Right kidney (tissue), 9 donors: ENCODE measurements at places on chromosomes 4 and X.
A peak's percentile ranks its signal among the peaks of the same experiment; 100 is the strongest.

DNA sequence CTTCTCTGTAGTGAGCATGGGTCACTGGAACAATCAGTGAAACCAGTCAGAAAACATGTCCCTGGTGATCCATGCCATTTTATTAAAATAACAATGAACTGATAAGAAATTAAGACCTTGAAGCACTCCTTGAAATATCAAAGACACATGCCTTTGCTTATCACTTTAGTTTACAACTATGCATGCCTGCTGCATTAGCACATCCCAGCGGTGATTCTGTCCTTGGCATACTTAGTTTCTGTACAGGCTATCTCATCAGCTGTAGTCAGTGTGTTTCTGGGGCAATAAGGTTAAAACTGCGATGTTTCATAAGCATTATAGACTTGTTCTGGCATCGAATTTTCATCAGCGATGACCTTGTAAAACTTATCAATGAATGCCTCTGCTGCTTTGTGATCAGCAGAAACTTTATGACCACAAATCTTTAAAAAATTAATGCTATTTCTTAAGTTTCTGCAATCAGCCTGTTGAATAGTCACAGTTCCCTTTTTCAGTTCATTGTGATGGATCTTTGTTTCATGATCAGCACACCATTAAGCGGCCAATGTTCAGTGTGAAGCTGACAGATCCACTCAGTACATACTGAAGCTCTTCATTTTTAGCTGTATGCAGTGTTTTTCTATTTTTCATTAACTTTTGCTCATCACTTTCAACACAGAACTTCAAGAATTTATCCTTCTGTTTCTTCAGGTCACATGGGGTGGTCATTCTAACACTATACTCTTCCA is 150.5 kb downstream of the RNF150 start:
- no peak for DNase-seq

GRCh38 chrX:10470009-10470408 is 150.4 kb downstream of the MID1 start:
- DNase-seq: no peak

GRCh38 chr4:176792326-176793059 is at the start of gene VEGFC:
TSS of gene VEGFC (minus strand) at chr4:176792922. CDS start at chr4:176792311, 611 bp downstream.
- DNase-seq: peak; percentile 65

GRCh38 chrX:74250574-74250973 is 53.4 kb upstream of the ZCCHC13 start:
- DNase-seq: no peak

DNA sequence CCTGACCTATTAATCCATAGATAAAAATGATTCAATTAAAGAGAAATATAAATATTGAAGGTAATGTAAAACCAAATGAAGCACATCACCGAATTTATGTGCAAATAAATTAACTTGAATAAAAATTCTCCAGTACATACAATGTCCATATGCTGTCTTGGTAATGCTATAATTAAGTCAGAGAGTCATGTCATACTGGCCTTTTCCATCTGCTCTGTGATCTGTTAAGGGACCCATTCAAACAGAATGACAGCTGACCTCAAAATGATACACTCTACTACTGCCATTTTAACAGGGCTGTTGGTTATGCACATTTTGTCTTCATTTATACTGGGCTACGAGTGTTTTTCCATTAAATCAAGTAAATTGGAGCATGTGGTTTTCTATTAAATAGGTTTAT is 99.3 kb downstream of the TEX13A start:
- DNase-seq: no peak

DNA sequence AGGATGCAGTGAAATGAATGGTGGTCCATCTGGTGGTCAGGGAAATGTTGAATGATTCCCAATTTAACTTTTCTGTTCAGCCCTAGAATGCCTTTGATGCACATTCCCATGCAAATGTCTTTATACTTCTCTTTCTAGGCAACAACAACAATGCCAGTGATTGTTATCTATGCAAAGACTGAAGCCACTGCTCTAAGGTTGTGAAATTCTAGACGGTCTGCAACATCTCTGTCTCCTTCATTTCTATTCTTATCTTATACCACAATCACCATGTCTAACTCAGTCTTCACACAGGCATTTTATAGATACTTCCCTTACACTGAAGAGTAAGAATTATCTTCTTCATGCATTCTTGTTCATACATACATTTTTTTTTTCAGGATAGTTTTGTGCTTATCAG is 84.5 kb downstream of the HPGD start:
- DNase-seq: no peak

DNA sequence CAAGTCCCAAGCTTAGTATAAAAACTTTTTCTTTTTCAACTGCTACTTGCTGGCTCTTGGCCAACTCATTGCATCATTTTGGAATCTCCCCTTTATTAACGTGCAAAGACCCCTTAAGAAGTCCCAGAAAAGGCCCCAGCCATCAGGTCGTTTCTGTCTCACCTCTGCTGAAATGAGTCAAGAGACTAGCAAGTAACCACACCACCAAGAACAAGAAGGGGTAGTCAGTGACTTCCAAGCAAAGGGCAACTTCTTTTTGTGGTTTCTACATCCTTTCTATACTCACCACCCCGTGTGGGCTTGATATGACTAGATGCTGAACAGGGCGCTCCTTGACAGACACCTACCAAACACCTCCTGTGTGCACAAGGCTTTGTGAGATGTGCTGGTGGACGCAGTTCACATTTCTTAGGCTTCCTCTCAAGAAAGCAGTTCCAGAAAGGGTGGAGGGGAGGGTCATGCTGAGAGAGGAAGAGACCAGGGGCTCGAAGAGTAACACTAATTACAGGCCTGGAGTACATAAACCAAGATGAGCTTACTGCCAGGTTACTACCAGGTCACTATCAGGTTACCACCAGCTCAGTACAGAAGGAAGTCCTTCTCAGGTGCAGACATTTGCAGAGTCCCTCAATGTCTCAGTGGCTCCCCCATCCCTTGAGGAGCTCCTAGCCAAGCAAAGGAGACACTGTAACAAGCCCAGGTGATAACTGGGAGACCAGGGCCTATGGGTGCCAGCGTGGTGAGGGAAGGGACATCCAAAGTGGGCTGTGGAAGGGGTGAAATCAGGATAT is 19.3 kb downstream of the JAKMIP1 start:
- DNase-seq: no peak

GRCh38 chr4:14568351-14568750 is 433.9 kb upstream of the CPEB2 start:
- no peak for DNase-seq

DNA sequence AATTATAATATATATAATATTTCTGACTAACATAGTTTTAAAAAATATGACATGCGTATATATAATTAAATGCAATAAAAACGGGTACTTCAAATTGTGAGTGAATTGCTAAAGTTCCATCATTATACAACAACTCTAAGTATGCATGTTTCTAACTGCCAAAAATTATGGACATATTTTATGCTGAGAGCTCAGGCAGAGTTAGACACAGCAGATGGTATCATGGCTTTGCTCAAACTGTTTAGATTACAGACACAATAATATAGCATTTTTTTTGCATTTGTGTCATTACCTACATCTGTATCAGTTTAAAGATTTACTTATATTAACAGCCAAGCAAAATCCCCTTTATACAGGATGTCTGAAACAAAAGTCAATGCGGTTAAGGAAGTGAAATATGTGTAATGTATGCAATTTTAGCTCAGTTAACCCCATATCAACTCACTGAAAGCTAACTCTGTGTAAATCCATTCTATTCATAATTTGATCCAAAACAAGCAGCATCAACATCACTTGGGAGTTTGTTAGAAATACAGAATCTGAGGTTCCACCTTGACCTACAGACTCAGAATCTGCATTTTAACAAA is 119.1 kb upstream of the CNKSR2 start:
- DNase-seq: no peak

DNA sequence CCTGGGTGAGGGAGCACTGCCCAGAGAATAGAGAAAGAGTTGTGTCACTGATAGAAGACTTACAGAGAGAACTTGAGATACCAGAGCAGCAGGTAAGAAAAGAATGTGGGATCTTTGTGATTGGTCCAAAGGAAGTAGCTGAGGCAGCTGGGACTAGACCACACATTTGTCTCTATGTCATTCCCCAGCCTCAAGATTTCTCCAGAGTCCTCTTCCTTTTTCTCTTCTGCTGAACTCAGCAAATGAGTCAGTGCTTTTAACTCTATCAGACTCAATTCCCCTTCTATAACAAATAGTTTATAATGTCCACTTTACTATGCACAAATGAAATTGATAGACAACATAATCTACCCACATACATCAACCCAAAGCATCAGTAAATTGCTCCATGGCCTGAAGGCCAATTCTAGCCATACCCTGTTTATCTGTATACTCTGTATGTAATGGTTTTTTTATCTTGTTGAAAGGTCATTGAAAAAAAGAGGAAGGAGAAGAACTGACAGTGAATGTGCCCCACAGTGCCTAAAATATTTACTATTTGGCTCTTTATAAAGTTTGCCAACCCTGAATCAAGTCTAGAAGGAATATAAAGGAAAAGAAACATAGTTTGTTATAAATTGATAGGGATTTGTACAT is 38.2 kb downstream of the ETDC start:
- no peak for DNase-seq

GRCh38 chr4:135731682-135732081 is 1530.1 kb upstream of the PABPC4L start:
- DNase-seq: no peak

- DNase-seq: peak; percentile 39
Measured at GRCh38 chrX:150693725-150694574, 754 bp downstream of the MTMR1 start.

- DNase-seq: no peak
Measured at GRCh38 chr4:20570981-20571715, 129.1 kb upstream of the PACRGL start.

DNA sequence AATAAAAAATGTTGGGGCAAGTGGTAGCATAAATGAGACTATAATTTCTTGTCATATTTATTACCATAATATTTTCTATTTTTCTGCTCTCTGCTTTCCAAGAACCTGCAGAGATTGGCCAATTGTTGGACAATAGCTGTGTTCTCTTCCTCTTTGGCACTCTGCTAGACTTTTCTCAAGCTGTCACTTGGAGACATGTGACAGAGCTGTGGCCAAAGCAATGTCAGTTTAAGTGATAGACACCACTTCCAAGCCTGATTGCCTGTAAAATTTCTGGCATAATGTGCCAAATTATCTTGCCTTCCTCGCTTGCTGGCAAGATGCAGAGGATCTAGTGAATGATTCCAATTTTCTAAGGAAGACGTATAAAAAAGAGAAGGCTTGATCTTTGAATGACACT is 162.2 kb upstream of the NDST4 start:
- DNase-seq: no peak

- DNase-seq: no peak
Measured at GRCh38 chrX:56308726-56309125, 76.6 kb downstream of the KLF8 start.

GRCh38 chr4:138010639-138011038 is 231.5 kb downstream of the SLC7A11 start:
- no peak for DNase-seq

- no peak for DNase-seq
Measured at GRCh38 chrX:9271789-9272525, 192.9 kb upstream of the TBL1X start.

- no peak for DNase-seq
Measured at GRCh38 chrX:138492371-138492770, 219.1 kb downstream of the FGF13 start.

GRCh38 chr4:91764085-91764484 is 539.7 kb upstream of the GRID2 start:
- no peak for DNase-seq

GRCh38 chr4:40976343-40976742 is 226.6 kb downstream of the NSUN7 start:
- DNase-seq: no peak

- DNase-seq: peak; percentile 30
Measured at GRCh38 chrX:108299101-108299591, 139.1 kb downstream of the COL4A6 start.

- peak; percentile 39 for DNase-seq
Measured at GRCh38 chr4:27048429-27049238, 188.0 kb downstream of the STIM2 start.

DNA sequence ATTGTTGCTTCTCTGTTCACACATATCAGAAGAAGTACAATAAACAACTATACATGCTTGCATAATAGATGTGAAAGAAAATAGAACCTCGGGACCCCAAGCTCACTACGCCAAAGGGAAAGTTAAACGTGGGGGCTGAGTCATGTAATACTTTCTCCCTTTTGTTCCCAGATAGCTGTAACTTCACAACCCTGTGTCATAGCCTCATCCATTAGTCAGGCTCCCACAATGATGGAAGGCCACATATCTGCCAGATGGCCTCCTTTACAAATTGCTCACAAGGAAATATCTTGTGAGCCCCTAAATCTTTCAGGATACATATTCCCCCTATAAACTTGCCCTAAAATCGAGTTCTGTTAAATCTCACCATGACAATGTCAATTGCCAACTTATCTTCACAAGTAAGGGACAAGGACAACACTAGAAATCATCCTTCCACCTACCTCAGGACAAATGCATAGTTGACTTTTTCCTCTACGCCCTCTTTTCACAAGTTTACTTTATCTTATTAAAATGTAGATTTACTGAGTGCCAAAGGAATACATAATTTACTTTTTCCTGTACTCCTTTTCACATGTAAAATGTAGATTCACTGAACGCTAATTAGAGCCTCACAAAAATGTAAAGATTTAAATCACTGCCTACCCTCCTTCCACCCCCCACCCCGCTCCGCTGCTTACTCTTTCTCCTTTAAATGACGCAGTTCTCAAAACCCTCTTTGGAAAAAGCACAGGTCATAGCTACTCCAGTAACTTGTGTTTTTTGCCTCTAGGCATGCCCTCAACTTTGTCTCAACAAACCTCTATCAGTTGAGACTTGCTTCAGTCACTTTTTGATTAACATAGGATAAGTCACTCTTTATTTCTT is 477.1 kb downstream of the DTHD1 start:
- DNase-seq: no peak

- no peak for DNase-seq
Measured at GRCh38 chr4:119604266-119604665, 24.3 kb downstream of the PDE5A start.

GRCh38 chr4:39429476-39430334 is 23.0 kb downstream of the KLB start:
- DNase-seq: no peak

DNA sequence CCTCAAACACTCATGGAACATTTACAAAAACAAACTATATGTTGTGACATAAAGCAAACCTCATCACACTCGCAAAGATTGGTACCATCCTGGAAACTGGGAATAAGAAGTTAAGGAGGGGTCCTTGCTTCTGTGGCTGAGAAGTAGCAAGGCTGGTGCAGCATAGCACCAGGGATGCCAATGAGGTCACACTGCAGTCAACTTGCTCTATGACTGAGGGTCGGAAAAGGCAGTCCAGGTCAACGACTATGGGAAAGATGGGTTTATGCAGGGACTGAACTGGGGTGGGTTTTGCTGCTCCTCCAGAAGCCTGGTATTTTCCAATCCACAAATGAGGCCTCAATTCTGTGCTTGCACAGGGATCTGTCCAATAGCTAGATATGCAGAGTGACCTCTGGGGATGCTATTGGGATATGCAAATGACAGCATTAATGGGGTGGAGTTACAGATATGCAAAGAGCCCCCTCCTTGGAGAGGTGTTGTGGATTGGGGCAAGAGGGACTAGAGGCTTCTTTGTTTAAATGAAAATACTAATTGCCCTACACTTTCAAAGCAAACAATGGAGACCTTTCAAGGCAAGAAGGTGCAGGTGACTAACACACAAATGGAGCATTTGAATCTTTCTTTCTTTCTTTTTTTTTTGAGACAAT is 7.2 kb upstream of the IL13RA1 start:
- DNase-seq: no peak

- no peak for DNase-seq
Measured at GRCh38 chr4:110704748-110705439, 82.0 kb upstream of the PITX2 start.

- DNase-seq: no peak
Measured at GRCh38 chr4:10093801-10094552, 22.6 kb downstream of the WDR1 start.
